ENCODE measurements at places on chromosomes 3 and 15.
A peak's percentile ranks its signal among the peaks of the same experiment; 100 is the strongest.

DNA sequence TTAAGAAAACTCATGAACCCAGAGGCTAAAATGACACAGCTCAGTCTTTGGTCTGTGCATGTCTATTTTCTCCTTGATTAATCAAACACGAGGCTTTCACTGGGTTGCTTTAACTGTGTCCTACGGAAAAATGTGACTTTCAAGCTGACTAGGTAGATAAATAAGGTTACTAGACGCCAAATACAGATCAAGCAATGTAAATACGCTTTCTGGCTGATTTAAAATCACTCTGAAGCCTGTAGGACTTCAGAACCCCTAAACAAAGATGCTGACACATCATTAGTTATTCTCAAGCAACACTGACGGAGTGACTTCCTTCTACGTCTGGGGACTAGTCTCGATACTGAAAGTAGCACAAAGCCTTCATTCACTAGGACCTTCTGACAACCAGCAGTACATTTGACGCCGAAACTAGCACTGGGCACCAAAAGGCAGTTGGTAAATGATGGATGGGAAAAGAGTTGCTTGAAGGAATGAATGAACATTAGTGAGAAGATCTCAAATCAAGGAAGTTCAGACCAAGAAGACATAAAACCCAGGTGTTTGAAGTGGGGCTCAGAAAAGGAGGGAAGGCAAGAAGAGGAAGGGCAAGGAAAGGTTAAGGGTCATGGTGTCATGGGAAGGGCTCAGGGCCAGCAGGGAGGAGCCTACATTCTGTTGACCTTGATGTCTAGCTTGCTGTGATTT, 67.1 kb upstream of the CDV3 start:
- peak; percentile 21 for DNase-seq

DNA sequence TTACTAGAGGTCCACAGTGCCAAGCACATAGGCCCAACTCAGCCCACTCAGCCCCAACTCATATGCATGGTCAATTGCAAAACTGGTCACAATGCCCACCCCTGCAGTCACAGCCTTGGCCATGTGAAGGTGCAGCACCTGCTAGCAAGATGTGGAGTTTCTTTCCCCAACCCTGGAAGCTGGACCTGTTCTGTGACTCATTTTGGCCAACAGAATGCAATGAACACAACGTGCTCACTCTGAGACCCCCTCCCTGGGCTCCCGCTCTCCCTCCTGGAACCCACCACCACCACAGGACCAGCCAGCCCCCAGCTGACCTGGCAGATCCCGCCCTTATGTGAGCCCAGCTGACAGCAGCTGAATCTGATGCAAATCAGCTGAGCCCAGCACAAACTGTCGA, 34.4 kb downstream of the ALDH1L1 start:
- DNase-seq, result no peak

- DNase-seq, result no peak
Observed at GRCh38 chr15:45155739-45156138, 25.9 kb downstream of the DUOX1 start.

GRCh38 chr3:119352863-119353527, 58.8 kb downstream of the ARHGAP31 start:
- peak; percentile 72 for DNase-seq

DNA sequence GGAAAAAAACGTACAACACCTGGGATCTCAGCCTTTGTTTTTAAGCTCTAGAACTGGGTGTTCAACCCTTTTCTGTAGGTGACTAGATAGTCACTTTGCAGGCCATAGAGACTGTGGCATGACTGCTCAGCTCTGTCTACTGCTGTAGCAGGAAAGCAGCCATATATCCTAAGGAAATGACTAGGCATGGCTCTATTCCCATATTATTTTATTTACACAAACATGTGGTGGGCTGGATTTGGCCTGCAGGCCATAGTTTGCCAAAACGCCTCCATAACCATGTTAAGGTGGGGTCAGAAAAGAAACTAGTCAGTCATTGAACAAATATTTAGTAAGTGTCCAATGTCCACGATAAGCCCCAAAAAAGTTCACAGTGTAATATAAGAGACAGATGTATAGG, 452.5 kb downstream of the MCTP2 start:
- no peak for DNase-seq

DNA sequence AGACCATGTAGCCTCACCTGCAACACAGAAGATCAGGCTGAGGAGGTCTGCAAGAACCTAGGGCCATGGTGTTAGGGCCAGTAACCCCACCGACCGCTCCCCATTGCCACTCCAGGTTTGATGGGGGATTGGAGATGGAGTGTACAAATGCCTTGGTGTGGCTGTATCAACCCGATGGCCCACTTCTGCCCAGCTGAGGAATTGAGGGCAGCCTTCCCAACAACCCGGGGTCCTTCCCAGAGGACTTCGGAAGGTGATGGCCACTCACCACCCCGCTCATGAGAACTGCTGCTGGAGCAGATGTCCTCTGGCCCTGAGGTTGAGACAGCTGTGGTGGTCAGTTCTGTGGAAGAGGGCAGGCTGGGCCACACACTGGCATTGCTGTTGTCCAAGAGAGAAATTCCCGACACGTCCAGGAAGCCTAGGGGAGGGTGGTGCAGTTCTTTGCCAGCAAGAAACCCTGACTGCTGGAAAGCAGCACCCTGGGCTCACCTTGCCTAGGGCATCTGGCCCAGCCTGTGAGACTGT, 8.9 kb downstream of the GORASP1 start:
- no peak for DNase-seq

GRCh38 chr3:38563070-38563885, 67.1 kb downstream of the EXOG start:
- no peak for DNase-seq

GRCh38 chr3:124579641-124580040, 150.6 kb upstream of the UMPS start:
- no peak for DNase-seq

DNA sequence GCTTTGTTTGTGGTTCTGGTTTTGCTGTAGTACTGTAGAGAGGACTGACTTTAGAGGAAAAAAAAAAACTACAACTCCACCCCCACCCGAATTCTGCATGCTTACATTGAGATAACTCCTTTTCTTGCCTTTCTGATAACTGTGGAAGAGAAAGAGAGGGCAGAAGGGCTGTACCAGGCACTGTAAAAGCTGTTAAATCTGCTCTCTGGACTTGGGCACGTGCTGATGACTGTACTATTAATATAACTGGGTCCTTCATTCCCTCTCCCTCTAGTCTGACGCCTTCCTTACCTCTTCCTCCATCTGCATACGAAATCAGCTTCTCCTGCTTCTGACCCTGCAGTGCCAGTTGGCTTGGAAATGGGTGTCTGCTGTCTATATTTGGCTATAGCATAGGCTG, 15.0 kb downstream of the MAPKBP1 start:
- DNase-seq, result peak; percentile 34

DNA sequence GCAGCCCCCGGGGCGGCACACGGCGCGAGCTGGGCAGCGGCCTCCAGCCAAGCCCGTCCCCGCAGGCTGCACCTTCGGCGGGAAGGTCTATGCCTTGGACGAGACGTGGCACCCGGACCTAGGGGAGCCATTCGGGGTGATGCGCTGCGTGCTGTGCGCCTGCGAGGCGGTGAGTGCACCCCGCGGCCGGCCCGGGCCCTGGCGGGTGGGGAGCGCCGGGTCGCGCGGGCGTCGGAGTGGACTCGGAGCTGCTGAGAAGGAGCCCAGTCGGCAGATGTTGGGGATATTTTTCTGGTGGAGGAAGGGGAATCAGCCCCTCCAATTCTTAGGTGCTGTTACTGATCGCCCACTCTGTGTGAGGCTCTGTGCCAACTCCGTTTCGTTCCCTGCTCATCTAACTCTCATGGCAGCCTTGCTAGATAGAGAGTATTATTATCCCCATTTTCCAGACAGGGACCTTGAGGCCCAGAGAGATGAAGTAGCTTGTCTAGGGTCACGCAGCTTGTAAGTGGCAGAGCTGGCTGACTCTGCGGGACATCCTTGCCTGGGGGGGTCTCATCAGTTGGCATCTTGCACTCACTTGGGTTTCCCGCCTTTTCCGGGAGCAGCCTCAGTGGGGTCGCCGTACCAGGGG, 890 bp downstream of the CHRD start:
- DNase-seq, result peak; percentile 22

- DNase-seq, result no peak
Observed at GRCh38 chr3:122219242-122219872, 35.9 kb downstream of the CASR start.

GRCh38 chr15:31483986-31484951, 157.6 kb downstream of the KLF13 start:
- peak; percentile 46 for DNase-seq

DNA sequence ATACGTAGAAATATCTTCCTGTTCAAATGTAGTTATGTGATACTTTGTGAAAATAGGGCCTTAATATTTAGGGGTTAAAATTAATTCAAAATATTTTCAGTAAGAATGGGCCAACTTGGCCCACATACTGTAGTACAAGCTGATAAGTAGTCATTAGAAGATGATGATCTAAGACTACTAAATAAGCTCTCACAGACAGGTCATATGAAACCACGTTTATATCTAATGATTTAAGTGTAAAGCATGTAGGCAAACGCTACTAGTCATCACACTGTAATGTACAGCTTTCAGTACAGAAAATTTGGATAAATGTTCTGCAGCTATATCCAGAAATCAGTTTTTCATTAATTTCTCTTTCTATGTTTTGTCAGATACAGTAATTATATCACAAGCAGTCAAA, 228.6 kb downstream of the UBE2E2 start:
- DNase-seq, result no peak

DNA sequence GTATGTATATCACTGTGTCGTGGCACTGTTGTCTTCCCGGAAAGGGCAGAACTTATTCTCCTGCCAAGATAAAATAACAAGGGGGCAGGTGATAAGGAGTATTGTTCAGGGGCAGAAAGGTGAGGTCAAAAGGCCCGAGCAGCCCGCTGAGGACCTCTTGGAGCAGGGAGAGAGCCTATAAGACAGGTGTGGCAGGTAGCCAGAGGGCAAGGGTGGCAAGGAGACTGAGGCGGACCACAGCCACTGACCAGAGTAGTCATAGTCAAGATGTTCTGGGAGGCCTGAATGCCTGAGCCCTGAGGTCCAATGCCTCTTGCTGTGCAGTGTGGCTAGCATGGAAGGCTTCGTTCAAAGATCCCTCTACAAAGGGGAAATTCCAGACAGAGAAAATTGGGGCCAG, 172.3 kb upstream of the CHRNA7 start:
- no peak for DNase-seq

DNA sequence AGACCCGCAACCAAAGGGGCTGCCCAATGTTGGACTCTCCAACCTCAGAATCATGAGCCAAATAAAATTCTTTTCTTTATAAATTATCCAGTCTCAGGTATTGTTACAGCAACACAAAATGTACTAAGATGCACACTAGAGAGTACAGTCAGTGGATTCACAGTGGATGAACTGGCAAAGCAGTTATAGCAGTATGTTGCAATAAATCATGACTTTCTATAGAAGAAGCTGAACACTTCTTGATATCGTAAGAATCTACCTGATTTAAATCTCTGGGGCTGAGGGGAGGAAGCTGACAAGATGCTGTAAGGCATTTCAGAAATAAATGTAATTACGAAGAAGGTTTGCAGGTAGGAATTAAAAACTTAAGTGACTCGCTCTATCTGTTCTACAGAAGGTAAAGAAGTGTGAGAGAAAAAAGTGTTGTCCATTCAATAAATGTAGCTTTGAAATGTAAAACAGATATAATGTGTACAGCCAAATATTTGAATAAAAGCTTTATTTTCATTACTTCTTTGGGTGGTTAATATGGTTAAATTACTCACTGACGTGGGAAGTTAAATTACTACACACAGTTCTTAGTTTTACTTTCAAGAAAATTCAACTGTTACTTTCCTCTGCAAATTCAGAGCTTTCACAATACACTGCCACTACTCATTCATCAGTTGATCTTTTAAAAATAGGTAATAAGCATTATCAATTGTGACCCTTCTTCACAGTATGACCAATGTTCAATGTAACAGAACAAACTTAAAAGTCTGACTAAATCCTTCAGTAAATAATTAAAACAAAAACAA, 439.1 kb downstream of the SHQ1 start:
- DNase-seq, result no peak

GRCh38 chr3:109631897-109632296, 294.6 kb upstream of the DPPA4 start:
- DNase-seq, result no peak

DNA sequence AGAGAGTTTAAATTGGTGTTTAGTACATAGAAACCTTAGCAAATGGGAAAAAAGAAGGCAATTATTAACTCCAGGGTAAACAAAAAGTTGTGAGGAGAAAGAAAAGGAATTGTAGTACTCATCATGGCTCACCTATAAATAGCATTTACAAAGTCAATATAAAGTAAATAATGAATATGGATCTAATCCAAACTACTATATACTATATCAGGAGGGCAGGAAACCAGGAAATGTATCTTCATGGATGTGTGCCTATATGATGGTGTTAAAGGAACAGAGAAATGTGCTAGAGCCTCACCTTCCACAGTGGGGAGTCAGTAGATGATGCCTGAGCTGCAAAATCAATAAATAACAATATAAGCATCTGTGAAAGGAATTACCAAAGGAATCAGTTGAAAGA, 208.9 kb downstream of the FAM43A start:
- DNase-seq, result no peak

DNA sequence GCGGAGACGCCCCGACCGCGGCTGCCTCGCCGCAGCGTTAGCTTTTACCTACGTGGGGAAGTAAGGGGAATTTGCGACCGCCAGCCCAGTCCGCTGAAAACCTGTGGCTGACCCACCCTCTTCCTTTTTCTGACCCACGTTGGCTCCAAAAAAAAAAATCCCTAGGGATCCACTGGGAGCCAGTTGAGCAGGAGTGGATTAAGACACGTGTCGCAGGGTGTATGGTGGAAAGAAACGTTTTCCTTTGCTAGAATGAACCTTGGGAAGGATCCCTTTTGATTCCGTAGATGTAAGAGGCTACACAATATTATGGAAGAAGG, 575 bp upstream of the PCYT1A start:
- DNase-seq, result no peak

- no peak for DNase-seq
Observed at GRCh38 chr15:35507932-35508638, 37.9 kb downstream of the DPH6 start.

DNA sequence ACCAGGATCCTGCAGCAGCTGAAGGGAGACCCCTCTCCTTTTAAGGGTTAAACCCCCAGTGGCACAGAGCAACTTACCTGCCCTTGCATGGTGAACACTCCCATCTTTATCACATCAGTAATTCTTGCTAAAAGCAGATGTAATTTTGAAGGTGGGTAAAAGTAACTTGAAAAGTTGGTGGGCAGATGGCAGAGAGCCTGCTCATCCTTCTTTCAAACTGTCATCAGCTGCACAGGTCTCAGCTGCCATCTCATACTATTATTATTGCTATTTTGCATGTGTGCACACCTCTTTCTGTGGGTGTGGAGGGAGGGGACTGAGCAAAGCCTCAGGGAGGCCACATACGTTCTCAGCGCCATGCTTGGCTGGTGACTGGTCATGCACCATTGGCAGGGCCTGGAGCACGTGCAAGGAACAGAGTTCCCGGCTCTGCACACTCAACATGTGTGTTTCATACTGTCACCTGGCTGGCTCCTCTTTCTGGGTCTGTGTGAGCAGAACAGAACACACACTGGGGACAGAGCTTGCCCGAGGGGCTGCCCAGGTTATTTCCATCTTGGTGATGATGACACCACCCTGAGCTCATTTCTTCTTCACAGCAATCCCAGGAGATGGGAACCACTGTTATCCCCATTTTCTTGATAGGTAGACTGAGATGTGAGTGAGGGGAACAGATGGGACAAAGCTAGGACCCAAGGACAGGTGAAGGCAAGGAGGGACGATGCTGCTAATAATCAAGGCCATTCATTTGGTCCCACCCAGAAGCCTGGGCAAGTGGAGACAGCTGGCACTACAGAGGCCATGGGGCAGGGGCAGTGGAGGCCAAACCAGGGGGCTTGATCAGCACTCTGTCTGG, 95.8 kb upstream of the KLF13 start:
- DNase-seq, result peak; percentile 17
